ENCODE measurements at places on chromosomes 6 and 20.

GRCh38 chr6:28141500-28142329 lies at the start of gene ZKSCAN8:
Gene ZKSCAN8, plus strand, starts transcription at chr6:28141883. Its CDS starts 6,525 bp downstream, at chr6:28148408.
- peak; percentile 86 for DNase-seq

- DNase-seq = no peak
Measured at GRCh38 chr6:137692806-137693205, 174.3 kb upstream of the TNFAIP3 start.

DNA sequence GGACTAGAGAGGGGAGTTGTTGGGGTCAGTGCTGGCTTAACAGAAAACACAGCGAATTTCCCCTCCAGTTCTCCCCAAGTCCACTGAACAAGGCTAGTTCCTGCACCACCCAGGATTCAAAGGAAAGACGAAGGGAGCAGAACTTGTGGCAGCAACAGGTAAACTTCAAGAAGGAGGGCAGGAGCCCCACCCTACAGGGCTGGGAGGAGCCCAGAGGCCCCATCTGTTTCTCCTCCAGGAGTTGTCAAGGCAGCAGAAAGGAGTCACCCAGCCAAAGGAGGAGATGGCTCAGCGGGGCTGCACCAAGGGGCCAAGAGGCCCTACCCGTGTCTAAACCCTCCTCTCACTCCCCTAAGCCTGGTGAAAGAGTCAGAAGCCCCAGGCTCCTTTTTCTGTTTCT lies 1.7 kb downstream of the SAPCD1 start:
- DNase-seq = no peak

DNA sequence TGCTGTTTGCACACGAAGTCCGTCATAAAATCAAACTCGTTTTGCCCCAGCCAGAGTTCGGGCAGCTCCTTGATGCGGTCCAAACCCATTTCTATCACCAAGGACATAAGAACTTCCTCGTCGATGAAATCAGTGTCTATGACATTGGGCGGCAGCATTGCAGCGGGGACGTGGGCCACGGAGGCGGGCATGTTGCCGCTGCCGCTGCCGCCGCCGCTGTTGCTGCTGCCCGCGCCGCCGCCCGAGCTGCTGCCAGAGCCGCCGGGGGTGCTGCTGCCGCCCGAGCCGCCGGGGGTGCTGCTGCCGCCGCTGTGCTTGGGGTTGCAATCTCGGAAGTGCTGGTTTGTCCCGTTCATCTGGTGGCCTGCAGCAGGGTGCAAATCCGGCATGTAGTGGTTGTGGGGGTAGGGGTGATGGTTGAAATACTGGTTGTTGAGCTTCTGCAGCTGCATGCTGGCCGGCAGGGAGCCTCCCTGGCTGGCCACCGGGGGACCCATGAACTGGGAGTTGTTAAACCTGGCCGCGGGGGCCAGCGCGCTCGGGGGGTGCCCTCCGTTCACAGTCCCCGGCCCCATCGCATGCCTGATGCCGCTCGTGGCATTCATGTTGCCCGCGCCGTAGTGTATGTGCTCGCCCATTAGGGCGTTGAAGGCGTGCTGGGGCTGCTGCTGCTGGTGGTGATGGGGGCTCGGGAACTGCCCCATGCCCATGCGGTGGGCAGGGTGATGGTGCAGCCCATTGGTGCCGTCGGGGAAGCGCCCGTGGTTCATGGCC lies 1.1 kb downstream of the CITED2 start:
- DNase-seq = peak; percentile 83

Data from right forelimb (tissue), 1 donor.